Articular chondrocyte of knee joint (primary cell): ENCODE measurements at places on chromosomes 1 and 21. TPM values are rescaled to one million over a fixed set of nuclear protein-coding genes. Genes with fewer than 3 reads are reported as not detected.

OR2W3 gene
- total RNA-seq: 0.11 and 0.39 TPM in 2 replicates

ANKRD65 gene
- total RNA-seq: 1.7 and 2.9 TPM in 2 replicates

SPATA21 gene
- not detected in 2 replicates for total RNA-seq

COL18A1 gene
- 1.7 and 7.4 TPM in 2 replicates for total RNA-seq

TMOD4 gene
- 0.32 and 0.52 TPM in 2 replicates for total RNA-seq

COL16A1 gene
- 101 and 130 TPM in 2 replicates for total RNA-seq

FYB2 gene
- total RNA-seq: not detected in 2 replicates

UROD gene
- 114 and 124 TPM in 2 replicates for total RNA-seq

CFAP126 gene
- total RNA-seq: not detected in 2 replicates

SMG7 gene
- total RNA-seq: 23.9 and 46.3 TPM in 2 replicates

LRRC7 gene
- total RNA-seq: under 0.01 TPM in 1 of 2 replicates, not detected in the other

SLC35F3 gene
- not detected in 2 replicates for total RNA-seq

SPRR2E gene
- total RNA-seq: not detected in 2 replicates

YRDC gene
- 6.9 and 9.0 TPM in 2 replicates for total RNA-seq

C1orf53 gene
- total RNA-seq: 2.8 and 3.9 TPM in 2 replicates

SESN2 gene
- total RNA-seq: 18.7 and 22.4 TPM in 2 replicates

RAB25 gene
- 0.13 TPM in 1 of 2 replicates, not detected in the other for total RNA-seq

SPATA45 gene
- 0.39 TPM in 1 of 2 replicates, not detected in the other for total RNA-seq

PLEKHG5 gene
- 3.9 and 5.0 TPM in 2 replicates for total RNA-seq

PGLYRP4 gene
- not detected in 2 replicates for total RNA-seq

ADARB1 gene
- 16.5 and 20.4 TPM in 2 replicates for total RNA-seq
